ENCODE measurements at places on chromosomes 3 and 15.
A peak's percentile ranks its signal among the peaks of the same experiment; 100 is the strongest.

DNA sequence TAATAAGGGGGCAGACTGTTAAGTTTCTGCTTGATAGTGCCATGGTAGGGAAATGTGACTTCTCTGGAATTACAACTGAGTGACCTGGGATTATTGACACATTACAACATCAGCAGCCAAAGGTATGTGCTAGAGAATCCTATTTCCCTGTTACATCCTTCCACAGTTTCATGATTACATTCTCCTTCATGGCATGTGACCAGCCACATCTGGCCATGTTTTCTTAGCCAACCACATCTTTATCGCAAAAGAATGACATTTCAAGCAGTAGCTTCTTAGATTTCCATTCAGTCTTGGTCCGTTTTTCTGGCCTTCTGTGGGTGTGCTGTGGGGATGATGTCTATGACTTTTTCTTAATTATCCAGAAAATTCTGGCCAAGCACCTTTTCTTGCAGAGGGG lies 45.4 kb upstream of the CTDSPL start:
- no peak for DNase-seq

- DNase-seq, result no peak
Observed at GRCh38 chr3:54573858-54574257, 354.0 kb downstream of the LRTM1 start.

- DNase-seq, result no peak
Observed at GRCh38 chr15:91279486-91279885, 179.4 kb downstream of the SV2B start.

DNA sequence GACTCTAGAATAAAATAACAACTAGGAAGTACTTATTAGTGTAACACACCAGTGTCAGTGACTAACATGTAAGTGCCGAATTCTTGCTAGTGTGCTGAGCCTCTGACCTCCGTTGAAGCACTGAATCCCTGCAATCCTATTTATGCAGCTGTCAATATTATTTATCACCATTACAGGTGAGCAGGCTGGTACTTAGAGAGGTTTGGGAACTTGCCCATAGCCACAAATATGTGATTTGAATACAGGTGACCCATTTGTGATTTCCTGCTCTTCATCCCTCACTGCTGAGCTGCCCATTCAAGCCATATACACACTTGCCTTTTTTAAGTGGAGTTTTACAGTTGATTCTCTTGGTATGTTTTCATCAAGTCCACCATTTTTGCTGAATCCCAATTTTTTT lies 12.2 kb downstream of the EIF4E3 start:
- no peak for DNase-seq

GRCh38 chr3:129560911-129561594 lies 18.1 kb downstream of the H1-8 start:
- no peak for DNase-seq

DNA sequence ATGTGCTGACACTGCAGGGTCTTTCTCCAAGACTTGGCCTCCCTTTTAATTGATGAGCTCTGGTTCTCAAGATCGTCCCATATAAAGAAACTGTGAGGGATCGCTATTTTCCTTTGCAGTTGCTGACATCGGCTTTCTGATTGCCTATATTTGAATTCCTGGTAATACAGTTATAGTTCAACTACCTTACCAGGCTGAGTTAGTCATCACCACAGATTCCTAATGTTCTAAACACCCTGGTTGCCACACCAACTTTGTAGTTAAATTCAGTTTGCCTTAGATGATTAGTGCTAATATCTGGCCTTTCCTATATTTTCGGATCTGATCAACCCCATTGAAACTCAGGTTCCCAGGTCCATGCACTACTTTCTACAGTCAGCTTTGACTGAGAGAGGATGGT lies 125.0 kb downstream of the GMNC start:
- DNase-seq, result no peak

- no peak for DNase-seq
Observed at GRCh38 chr3:108096532-108097321, 5.9 kb upstream of the CD47 start.

GRCh38 chr15:89777073-89777751 lies 1.1 kb downstream of the MESP2 start:
- DNase-seq, result no peak

GRCh38 chr15:37037850-37038715 lies 62.3 kb downstream of the MEIS2 start:
- no peak for DNase-seq

- no peak for DNase-seq
Observed at GRCh38 chr3:4475804-4476203, 8.7 kb upstream of the SUMF1 start.

GRCh38 chr3:180961087-180961486 lies 28.4 kb downstream of the DNAJC19 start:
- no peak for DNase-seq

GRCh38 chr3:173587055-173587454 lies 189.5 kb downstream of the NLGN1 start:
- no peak for DNase-seq

DNA sequence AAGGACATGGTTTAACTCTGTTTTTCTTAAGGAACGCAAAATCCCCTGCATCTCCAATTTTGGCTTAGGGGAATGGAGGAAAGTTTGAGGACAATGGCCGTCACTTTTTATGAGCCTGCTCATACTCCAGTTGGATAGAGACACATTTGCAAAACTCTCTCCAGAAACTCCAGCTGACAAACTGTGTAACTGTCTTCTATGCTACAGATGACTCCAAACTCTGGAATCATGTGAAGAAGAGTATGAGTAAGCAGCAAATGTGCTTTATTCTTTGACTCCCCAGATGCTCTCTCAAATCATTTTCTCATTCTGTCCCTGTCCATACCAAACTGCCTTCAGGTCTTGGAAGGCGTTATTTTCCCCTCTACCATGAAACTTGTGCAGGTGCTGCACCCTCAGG lies 226.5 kb upstream of the GPR149 start:
- DNase-seq, result no peak

- DNase-seq, result no peak
Observed at GRCh38 chr3:175041369-175041768, 182.2 kb downstream of the NAALADL2 start.

GRCh38 chr3:156460206-156460611 lies 94.7 kb downstream of the SSR3 start:
- no peak for DNase-seq

- DNase-seq, result no peak
Observed at GRCh38 chr3:118792191-118792590, 242.5 kb downstream of the IGSF11 start.

GRCh38 chr3:23994244-23994569 lies 49.1 kb downstream of the NR1D2 start:
- no peak for DNase-seq

- DNase-seq, result no peak
Observed at GRCh38 chr3:127339928-127340861, 52.3 kb upstream of the PRR20G start.

- peak; percentile 6 for DNase-seq
Observed at GRCh38 chr3:64161481-64161952, 63.7 kb downstream of the PRICKLE2 start.

GRCh38 chr15:75729326-75730069 lies 16.9 kb upstream of the CSPG4 start:
- DNase-seq, result no peak

- DNase-seq, result no peak
Observed at GRCh38 chr15:36659917-36660316, 80.5 kb downstream of the CDIN1 start.

GRCh38 chr15:68712886-68713285 lies 107.8 kb downstream of the ANP32A start:
- DNase-seq, result no peak

DNA sequence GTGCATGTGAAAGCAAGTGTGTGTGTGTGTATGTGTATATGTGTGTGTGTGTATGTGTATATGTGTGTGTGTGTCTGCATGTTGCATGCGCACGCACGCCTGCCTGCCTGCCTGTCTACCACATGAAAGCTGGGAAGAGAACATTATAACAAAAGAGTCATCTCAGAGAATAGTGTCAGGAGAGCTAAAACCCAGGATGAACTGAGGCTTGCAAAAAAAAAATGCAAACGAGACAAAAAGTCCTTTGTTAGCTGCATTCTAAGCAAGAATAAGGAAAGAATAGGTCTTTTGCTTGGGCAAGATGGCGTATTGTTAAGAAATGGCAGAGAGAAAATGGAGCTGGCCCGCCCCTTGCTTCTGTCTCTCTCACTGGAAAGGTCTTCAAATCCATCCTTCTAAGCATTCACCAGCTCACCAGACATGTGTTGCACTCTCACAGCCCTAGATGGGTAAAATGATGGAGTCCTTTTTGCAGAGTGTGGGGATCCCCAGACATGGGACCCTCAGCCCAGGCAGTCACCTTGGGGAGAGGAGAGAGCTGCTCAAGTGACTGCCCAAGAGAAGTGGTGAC lies 16.4 kb downstream of the WNT7A start:
- DNase-seq, result no peak

GRCh38 chr15:59885832-59886231 lies 118.3 kb upstream of the FOXB1 start:
- DNase-seq, result no peak

DNA sequence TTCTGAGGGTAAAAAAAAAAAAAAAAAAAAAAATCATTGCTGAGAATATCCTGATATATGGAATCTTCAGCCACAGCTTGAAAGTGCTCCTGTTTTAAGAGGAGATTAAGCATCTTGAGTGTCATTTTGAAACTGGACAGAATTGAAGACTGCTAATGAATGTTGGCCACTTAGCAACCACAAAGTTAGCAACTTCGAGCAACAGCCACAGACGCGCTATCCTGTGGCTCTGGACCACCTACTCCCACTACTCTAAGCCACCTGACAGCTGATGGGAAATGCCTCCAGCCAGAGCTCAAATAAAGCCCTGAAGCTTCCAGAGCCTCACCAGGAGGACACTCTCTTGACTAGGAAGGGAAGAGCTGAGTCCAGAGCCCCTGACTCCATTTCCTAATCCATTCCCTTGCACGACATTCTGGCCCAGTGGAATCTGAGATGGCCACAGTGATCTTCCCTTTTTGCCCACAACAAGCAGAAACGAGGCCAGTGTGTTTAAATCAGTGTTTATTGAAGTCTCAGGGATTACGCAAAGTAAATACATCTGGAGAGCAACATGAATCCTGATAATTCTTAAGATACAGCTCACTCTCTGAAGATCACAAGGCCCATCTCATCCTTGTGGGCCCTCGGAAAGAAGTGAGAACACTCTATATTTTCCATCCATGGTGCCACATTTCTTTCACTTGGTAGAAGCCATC lies 58.6 kb downstream of the TMEM212 start:
- DNase-seq, result peak; percentile 20

- DNase-seq, result no peak
Observed at GRCh38 chr15:30943654-30944335, 40.1 kb downstream of the FAN1 start.

DNA sequence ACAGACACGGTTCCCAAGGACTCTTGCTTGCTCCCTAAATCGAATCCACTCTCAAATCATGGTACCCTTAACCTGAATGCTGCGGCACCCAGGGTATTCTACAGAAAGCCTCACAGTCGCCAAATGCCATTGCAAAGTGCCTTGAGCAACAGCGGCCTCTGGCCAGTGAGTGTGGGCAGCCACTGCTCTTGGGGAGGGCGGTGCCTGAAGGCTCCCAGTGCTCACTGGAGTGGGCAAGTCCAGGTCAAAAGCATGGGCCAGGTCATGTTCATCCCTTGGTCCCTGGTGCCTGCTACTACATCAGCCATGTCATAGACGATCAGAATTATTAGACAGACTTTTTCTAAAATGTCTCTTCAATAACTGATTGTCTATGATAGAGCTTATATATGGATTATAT lies 82.5 kb downstream of the ADAMTS17 start:
- DNase-seq, result no peak

DNA sequence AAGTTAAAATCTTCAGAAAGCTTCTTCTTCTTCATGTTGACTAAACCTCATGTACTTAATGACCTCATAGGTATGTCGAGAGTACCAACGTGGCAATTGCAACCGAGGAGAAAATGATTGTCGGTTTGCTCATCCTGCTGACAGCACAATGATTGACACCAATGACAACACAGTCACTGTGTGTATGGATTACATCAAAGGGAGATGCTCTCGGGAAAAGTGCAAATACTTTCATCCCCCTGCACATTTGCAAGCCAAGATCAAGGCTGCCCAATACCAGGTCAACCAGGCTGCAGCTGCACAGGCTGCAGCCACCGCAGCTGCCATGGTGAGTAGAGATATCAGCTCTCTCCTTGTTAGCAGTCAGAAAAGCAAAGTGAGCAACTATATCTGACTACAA lies 176.5 kb downstream of the MBNL1 start:
- peak; percentile 5 for DNase-seq

GRCh38 chr3:123414973-123415775 lies 33.7 kb downstream of the ADCY5 start:
- DNase-seq, result no peak

DNA sequence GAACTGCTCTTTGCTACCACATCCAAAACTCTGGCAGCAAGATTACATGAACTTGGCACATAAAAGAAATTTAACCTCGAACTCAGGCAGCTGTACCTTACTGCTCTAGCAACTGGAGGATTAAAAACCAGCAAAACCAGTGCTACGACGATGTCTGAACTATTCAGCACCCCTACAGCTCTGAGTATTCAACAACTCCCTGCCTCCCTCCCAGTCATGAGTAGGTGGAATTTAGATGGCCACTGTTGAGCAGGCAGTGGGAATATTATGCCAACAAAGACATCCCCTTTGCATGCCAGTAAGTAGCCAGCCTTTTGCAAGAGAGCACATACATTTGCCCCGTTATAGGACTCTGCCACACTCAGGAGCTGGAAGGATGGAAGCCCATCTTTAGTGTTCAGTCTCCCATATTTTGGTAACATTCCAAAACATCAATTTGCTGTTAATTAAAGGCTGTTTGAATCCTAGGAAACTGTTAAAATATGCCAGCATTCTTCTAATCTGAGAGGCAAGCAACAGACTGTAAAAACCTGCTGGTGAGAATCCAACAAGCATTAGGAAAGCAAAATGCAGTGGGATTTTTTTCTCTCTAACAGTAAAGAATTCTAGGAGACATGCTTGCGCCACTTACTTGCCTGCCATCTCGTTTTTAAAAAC lies 85.4 kb downstream of the ZNF385D start:
- DNase-seq, result no peak
